Stimulated activated CD8-positive, alpha-beta memory T cell treated with anti-CD3 and anti-CD28 coated beads, Interleukin-7, amount 100 ng/mL, for 4 hours (primary cell): ENCODE measurements at places on chromosomes 11 and 22.

- DNase-seq, result no peak
Observed at GRCh38 chr11:76279646-76280045, 73.3 kb upstream of the WNT11 start.

- DNase-seq, result no peak
Observed at GRCh38 chr11:57287884-57288283, 36.9 kb downstream of the TNKS1BP1 start.

DNA sequence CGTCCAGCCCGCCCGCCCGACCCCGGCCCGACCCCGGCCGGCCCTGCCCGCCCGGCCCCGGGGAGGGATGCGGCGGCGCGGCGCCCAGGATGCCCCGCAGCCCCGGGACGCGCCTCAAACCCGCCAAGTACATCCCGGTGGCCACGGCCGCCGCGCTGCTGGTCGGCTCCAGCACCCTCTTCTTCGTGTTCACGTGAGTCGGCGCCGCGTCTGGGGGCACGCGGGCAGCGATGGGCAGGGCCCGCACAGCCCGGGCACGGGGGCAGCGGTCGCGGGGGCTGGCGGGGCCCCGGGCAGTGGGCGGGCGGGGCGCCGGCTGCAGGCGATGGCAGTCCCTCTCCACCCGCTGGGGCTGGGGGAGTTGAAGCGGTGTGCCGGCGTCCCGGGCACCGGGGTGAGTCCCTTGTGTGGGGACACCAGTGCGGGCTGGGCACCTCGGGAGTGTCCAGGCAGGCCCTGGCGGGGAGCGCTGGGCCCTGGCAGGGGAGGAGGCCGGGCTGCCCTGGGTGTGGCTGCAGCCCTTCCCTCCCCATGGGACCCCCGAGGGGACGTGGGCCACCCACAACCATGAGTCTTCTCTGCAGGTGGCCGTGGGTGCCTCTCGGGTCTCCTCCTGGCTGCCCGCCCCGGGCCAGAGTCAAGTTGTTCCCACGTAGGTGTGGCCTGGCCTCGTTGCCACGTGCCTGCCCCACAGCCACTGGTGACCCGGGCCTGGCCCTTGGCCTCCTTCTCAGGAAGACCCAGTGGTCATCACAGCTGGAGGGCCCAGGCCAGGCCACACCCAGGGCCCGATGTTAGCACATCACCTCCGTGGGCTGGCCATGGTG, 468 bp downstream of the ZDHHC8 start:
- DNase-seq, result no peak

DNA sequence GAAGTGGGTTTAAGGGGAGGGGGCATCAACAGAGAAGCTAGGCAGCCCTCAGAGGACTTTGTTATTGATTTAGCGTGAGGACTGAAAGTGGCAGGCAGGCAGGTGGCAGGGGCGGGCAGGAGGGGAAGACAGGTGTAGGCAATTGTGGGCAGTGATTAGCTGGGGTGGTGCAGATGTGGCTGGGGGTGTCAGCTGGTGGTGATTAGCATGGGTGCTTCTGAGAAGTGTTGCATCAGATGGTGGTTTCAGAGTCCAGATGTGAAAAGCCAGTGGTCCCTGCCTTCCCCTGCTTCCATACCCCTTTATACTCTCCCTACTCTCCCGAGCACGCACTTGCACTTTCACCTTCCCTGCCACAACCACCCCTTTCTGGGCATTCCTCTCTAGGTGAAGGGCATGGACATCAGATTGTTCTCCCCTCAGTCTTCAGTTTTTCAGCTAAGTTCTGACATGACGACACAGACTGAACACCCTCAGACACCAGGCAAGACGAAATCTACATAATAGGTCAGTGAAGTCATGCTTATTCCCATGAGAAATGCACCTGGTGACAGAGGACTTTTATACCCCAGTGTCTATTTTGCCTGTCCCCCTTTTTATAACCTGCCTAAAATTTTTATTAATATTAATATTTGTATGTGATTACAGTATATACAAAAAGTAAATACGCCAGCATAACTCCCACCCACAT, 435.7 kb upstream of the CADM1 start:
- DNase-seq, result no peak

DNA sequence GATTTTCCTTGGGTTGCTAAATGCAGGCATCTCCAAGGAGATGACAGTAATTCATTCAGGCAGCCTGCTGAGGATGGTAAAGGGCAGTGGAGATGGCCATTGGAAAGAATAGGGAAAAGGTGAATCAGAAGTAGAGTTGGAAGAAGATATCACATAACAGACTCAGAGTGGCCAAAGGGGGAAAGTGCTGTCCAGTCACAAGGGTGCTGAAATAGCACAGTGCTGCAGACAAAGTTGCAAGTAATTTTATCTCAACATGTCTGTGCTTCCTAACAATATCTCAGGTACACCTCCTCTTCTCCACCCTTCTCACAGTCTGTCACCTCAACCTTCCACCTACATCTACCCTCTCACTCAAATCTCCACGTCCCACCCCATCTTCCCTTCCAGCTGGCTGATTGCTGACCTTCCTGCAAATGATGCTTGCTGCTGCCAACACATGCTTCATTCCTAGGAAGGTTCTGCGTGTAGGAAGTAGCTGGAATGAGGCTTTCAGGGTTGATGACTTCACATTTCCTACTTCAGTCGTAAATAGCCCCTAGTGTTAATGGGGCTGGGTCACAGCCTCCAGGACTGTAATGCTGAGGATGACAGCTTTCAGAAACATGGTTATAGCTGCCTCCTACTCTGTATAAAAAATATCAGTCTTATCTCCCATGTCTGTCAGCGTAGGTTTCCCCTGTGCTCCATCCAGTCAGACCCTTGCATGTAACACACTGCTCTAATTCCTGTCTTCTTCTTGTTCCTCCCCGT, 123.9 kb downstream of the CTNND1 start:
- no peak for DNase-seq

DNA sequence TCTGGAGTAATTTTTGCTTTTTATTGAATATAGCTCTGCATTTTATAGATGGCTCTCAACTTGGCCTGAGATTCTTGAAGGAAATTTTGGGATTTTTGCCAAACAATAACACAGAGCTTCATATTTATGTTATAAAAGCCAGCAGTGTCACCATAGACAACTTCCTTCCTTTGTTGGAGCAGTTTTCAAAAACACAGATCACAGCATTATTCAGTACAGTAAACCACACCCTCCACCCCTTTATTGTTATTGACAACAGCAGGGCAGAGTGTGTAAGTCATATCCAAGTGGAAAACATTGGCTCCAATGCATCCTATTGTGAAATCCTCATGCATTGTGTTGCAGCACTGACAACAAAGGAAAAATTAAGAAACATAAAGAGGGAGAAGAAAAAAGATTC, 62.6 kb upstream of the PRSS23 start:
- no peak for DNase-seq
